Stimulated activated CD4-positive, alpha-beta T cell treated with anti-CD3 and anti-CD28 coated beads, Interleukin-2, amount 100 ng/mL, for 24 hours (primary cell): ENCODE measurements at places on chromosomes 1 and 21.

GRCh38 chr1:181784039-181784683, 277.4 kb downstream of the ZNF648 start:
- DNase-seq = no peak

GRCh38 chr21:39845571-39846130, 21.6 kb upstream of the PCP4 start:
- no peak for DNase-seq

DNA sequence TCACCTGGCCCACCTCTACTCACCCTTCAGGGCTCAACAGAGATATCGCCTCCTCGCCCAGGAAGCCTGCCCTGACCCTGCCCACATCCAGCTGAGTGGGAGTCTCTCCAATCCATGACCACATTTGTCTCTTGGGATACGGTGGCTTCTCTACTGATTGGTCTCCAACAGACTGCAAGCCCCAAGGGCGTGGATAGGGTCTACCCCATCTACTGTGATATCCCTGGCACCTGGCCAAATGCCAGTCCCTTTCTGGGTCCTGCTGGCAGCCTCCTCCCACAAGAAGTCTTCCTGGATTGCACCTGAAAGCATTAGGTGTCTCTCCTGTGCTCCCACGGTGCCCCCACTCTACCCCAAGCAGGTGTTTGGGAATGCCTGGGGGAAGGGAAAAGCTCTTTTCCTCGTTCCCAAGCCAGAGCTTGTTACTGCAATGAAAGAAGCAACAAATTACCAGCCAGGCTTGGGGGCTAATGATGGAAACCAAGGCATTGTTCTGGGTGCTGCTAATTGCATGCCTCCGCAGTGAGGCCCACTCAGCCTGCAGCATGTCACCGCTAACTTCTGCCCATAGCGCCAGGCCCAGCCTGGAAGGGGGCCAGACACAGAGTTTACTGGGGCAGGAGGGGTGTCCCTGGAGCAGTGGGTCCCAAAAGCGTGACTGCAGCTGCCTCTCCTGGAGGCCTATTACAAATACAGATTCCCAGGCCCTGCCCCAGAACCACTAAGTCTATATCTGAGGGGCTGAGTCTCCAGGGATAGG, 90.7 kb upstream of the IFFO2 start:
- no peak for DNase-seq

GRCh38 chr1:29671446-29672356, 435.4 kb downstream of the PTPRU start:
- no peak for DNase-seq
